ENCODE measurements at places on chromosomes 11 and 22. TPM values are rescaled to one million over a fixed set of nuclear protein-coding genes. Genes with fewer than 3 reads are reported as not detected.

The MPZL2 gene
- not detected for total RNA-seq

The KCNQ1OT1 gene
- total RNA-seq, result 0.88 TPM

The BIK gene
- total RNA-seq, result 2.6 TPM

The SLC7A4 gene
- total RNA-seq, result not detected

The DUSP8 gene
- total RNA-seq, result 1.7 TPM

DNA sequence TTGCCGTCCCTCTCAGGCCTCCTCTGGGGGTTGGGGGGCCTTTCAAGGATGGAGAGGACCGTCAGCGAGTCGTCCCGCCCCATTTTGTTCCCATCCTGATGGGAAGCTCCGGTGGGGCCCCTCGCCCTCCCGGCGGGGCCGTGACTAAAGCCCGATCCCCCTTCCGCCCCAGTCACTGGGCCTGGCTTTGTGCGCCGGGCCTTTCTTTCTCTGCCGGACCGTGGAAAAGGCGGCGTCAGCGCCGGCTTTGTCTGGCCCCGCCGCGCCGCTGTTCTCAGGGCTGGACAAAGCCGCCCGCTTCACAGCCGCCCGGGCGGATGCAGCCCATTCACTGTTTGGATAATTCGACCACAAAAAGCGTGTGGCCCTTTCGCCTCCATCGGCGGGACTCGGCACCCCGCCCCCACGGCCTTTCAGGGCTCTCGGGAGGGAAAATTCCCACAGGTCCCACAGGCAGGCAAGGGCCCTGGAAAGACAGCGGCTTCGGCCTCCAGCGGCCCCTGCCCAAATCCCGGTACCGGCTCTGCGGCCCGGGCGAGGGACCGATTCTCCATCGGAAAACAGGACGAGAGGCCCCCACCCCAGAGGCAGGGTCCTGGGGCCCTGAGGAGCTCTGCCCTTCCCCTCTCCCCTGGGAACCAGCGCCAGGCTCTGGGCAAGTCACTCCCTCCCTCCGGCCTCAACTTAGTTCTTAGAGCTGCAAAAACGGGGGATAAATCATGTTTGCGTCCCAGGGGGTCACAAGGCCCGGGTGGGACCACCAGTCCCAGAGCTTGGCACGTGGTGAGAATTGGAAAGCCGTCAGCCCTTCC, 87.2 kb downstream of the WNT7B start:
- DNase-seq, result no peak

DNA sequence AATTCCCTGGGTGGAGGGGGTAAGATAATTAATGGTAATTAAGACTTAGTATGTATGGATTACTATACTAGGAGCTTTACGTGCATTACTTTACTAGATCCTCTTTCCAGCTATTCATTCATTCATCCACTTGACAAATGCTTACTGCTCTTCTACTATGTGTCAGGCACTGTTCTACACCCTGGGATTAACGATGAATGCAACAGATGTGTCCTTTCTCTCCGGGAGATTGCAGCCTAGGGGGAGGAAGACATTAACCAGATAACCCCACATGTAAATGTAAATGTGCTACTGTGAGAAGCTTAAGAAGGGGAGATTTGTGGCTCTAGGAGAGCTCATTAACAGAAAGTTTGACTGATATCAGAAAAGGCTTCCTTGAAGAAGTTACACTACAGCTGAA, 1.7 kb downstream of the ANKK1 start:
- no peak for DNase-seq

GRCh38 chr11:19714387-19715363, 2.0 kb downstream of the NAV2 start:
- DNase-seq, result no peak

GRCh38 chr22:23157560-23158515, 12.6 kb downstream of the RAB36 start:
- DNase-seq, result no peak

GRCh38 chr11:95991101-95991500, 67.2 kb upstream of the MTMR2 start:
- no peak for DNase-seq

- no peak for DNase-seq
These were observed 662.5 kb upstream of the TENM4 start for GRCh38 chr11:80103142-80103859.

DNA sequence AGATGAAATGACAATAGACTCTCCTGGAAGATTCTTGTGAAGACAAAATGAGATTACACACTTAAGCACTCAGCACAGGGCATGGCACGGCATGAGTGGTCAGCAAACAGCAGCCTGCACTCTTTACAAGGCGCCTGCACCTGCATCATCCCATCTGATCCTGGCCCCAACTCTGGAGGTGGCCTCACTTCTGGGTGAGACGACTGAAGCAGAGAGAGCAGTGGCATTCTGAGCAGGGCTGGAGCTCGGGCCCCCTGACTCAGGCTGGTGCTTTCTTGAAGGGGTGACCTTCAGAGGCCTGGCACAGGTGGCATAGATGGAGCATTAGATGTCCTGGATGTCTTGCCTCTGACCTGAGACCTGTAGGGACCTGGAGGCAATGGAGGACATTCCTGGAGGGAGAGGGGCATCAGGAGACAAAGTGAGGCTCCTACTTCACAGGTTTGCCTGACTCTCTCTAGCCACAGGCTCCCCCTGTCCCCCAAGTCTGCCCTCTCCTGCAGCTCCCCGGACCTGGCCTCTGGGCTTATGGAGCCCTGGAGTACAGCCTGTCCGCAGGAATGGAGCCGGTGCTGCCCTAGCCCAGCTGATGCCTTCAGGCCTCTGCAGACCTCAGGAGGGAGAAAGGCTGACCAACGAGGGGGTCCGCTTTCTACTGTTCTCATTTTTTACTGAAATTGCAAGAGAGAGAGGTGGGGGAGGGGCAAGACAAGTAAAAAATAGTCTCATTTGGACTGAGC, 65.5 kb upstream of the THY1 start:
- DNase-seq, result no peak

- no peak for DNase-seq
These were observed 70.0 kb downstream of the ZNRF3 start for GRCh38 chr22:28953403-28953802.

DNA sequence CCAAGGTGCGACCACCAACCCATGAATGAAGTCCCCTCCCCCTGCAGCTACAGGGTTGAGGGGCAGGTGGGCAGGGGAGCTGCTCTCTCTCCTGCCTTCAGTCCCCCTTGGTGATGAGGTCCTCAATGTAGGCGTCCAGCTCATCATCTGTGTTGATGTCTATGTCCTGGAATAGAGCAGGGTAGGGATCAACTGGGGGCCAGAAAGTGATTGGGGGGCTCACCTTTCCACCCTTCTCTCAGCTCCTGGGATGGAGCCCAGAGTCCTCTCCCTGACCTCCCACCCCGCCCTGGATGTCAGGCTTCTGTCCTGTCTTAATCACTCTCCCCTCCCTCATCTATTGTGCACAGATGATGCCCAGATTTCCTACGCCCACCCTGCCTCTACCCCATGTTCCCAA, 41.9 kb downstream of the MORC2 start:
- no peak for DNase-seq

DNA sequence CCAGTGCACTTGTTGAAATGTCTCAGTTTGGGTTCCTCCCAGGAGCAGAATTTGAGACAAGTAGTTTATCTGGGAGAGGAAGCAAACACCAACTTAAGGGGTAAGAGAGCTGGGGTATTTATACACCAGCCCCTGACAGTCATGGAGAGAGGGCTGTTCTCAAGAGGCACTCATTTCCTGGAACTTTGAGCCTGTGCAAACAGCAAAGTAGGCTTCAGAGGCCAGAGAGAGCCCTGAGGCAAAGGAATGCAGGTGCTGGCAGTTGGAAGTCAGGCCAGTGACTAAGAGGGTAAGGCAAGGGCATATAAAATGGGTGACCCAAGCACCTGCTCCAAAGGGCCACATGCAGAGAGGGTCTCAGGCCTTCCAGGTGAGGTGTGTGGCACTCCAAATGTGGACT, 16.1 kb downstream of the MS4A18 start:
- DNase-seq, result no peak

DNA sequence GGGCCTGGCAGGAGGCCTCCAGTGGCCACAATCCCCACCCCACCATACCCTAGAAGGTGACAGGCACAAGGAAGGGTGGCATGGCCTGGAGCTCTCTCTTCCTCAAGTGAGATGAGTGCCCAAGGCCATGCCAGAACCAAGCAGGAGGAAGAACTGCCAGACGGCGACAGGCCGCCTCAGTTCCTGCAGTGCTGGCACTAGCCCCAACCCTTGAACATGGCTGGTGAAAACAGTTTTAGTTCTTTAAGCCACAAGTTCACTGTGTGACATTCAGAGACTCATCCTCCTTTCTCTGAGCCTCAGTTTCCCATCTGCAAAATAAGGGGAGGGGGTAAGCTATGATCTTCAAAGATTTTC, 9.8 kb downstream of the CHRDL2 start:
- no peak for DNase-seq

DNA sequence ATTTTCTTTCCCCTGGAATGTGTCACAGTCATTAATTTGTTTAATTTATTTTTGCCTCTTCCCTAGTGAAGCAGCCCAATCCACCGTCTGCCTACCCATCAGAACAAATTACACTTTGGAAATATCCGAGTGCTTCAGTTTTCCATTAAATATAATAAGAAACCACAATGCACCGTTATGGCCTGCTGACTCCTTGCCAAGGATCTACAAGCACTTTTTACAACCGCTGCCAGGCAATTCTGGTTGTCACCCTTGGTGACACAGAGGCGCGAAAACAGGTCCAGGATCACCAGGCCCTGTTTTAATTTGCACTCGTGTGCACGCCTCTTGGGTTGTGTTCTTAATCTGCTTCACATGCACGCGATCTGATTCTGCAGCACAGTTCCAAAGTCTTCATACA, 43.9 kb downstream of the KIRREL3 start:
- DNase-seq, result no peak

- no peak for DNase-seq
These were observed 9.9 kb upstream of the SLC22A12 start for GRCh38 chr11:64581057-64581523.

DNA sequence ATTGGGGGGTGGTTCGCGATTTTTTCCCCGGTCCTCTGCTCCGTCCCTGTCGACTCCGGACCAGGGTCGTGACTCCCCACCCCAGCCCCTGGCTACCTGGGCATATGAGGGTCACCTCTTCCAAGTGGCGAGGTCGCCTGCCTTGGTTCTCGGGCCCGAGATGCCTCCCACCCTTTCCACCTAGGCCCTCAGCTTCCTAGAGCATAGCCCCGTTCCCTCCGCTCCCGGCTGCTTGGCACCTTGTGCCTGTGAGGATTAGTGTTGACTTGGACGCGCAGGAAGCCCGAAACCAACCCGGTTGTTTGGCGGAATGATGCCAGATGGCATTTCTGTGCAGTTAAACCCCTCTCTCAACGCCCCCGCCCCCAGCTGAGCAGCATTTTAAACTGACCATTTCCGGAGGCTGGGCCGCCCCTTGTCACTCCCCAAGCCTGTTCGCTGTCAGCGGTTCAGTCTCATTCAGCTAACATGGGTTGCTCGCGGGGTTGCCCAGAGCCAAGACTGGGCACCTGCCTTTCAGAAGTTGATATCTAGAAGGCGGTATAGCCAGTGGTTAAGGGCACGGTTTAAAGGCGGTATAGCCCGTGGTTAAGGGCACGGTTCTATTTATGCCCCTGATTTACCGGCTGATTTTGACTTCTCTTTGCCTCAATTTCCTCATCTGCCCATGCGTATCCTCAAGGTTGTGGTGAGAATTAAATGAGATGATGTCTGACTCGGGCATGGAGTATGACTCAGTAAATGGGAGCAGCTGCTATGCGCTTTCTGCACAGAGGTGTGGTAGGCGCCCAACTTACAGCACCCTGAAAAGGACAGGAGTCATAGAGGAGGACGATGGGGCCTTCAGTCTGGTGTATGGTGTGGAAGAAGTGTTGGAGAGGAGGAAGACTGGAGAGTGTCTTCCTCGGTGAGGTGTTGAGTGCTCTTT, 639 bp downstream of the INCENP start:
- no peak for DNase-seq

DNA sequence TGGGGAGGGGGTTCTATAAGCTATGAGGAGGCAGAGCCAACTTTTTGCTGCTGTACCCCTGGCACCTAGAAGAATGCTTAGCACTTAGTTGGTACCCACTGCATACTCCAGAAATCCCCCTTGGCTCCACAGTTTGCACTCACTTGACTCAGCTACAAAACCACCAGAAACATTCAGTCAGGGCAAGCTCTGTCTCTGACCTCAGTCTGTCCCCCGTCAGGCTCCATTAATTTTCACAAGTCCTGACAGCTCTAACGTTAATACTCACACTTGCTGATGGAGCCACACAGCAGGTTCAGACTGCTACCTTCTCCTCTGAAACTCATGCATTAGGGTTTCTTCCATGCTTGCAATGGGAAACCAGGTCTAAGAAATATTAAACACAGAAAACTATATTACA, 81.7 kb downstream of the MPPED2 start:
- DNase-seq, result no peak

DNA sequence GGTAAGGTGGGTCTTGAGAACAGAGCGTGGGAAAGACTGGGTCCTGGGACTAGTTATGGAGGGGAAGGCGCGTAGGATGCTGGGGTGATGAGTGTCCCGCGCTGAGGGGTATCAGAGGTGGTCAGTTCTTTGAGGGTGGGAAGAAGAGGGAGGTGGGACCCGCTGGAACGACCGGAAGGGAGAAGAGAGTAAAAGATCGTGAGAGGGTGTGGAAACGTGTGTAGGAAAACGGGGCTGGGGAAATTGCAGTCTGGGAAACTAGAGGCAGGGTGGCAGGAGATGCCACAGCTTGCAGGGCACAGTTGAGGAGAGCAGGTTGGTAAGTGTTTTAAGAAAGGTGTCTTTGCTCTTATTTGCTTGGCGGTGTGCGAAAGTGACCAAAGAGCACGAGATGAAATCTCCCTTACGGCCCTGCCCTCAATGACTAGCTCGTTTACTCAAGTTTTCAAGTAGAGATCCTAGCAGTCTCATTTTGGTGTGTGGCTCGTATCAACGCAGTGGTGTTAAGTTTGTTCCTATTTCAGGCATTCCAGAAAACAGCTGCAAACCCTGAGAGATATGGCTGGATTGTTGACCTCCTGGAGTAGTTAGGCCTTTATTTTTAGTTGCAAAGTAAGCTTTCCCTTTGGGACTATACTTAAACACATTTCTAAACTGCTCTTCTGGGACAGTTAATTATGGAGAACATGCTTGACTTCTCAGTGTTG, 615 bp downstream of the STT3A start:
- no peak for DNase-seq

All from activated B cell treated with CpG ODN at 0.5 μM for 24 hours (primary cell).